ENCODE measurements at places on chromosomes 1 and 21.
A peak's percentile ranks its signal among the peaks of the same experiment; 100 is the strongest.

GRCh38 chr1:9106286-9106685, 22.6 kb downstream of the GPR157 start:
- no peak for DNase-seq

- DNase-seq = no peak
Observed at GRCh38 chr21:44540741-44541288, 820 bp upstream of the KRTAP10-1 start.

- DNase-seq = no peak
Observed at GRCh38 chr1:161138431-161138830, 6.0 kb upstream of the DEDD start.

GRCh38 chr1:10597492-10598388, 123.0 kb downstream of the PEX14 start:
- no peak for DNase-seq

GRCh38 chr1:186531561-186532165, 70.7 kb upstream of the PDC start:
- DNase-seq = peak; percentile 70

- no peak for DNase-seq
Observed at GRCh38 chr21:44865561-44866280, 7.8 kb downstream of the PTTG1IP start.

GRCh38 chr1:154474802-154475201, 27.2 kb upstream of the TDRD10 start:
- DNase-seq = peak; percentile 89
